ENCODE measurements at places on chromosomes 11 and 22.

DNA sequence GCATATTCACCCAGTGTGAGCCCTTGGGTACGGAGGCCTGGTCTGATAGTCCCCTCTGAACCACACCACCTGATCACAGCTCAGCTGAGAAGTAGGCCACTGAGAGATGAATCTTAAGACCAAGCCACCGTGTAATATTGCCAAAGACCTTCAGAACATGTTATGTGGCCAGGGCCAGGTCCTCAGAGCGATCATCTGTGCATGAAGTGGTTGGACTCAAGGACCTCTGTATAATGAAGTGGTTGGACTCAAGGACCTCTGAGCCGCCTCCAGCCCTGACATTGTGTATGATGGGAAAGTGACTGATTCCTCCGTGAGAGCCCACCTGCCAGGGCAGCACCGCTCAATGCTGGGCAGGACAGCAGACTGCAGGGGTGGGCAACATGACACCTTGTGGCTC is 70.2 kb downstream of the TP53I11 start:
- DNase-seq = no peak

DNA sequence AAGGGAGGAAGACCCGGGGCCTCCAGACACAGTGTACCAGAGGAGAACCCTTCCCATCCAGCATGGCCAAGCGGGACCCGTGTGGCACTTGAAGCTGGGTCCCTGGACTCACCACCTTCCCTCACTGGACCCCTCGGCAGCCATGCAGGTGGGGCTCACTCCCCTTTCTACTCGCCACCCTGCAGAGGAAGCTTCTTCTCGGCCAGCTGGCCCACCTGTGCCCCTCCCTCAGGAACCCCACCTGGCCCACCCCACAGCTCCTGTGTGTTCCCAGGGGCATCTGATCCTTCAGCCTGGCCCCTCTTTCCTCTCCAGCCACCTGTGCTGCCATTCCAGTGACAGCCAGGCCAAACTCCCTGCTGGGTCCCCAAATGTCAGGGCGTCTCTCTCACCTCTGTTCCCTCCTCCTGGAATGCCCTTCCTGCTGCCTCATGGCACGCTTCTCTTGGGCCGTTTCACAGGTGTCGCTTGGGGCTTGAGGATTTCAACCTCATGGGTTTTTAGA is 38.0 kb downstream of the IGF2 start:
- no peak for DNase-seq

DNA sequence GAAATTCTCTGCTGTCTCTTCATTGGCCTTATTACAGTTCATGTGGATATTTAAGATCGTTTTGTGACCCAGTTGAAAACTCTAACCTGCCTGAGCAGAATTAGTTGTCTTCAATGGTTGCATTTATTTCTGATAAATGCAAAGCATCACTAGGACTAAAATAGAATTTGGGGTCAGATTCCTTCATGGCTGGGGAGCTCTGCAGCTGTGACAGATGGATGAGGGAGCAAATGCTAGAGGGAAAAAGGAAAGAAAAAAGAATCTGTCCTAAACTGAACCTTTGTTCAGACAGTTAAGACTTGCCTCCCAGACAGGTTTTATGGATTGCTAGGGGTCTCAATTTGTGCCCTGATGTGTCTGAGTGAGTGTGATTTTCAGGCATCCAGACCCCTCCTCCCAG is 113.0 kb downstream of the SYT9 start:
- no peak for DNase-seq

DNA sequence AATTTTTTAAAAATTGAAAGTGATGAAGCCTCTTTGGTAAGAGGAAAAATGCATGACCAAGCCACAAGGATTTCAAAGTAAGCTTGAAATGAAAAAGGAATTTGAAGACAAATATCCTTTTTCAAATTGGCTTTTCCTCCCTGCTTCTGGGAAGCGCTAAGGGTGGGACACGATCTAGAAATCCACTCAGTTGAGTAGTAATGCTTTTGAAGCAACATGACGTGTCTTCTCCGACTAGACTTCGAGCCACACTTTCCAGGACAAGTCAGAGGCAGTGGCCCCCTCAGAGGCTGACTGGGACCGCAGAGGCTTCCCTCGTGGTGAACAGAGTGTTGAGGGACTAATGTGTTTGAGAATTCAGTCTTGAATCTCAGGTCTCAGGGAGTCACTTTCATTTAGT is 39.8 kb downstream of the KREMEN1 start:
- DNase-seq = no peak

DNA sequence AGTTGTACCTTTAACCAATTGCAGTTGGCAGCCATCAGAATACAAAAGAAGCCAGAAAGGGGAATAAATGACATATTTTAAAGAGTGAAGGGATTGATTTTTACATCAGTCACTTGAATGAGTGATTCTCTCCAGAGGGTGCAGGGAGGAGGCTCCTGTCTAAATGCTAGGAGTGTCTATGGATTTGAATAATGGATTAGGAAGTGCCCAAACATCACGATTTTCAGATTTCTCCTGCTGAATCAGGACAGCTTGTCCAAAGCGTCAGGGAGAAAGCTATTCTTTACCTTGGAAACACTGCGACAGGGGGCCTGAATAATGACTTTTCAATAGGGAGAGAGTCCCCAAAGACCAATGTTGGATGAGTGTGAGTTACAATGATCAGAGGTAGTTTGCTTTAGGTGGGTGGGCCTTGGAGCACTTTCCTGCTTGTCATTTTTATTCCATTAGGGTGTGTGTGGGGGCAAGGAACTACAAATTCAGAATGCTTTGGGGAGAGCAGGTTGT is 735.5 kb downstream of the KCNA4 start:
- DNase-seq = no peak

- DNase-seq = no peak
Observed at GRCh38 chr11:70174547-70175235, 28.4 kb upstream of the FADD start.

DNA sequence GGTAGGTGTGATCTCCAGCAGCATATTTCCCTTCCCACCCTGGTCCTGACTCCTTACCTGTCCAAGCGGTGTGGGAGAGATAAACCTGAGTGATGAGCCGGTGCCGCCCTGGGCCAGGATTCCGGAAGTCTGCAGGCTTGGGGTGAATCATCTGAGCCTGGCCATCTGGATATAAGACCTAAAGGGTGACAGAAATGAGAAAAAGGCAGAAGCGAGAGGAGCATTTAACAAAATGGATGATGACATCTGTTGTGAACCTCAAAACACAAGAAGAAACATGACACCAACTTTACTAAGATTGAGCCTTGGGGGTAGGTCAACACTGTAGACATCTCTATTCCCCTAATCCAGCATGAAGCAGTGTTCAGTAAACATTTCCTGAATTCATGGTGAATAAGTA is 62.8 kb downstream of the AAMDC start:
- no peak for DNase-seq

DNA sequence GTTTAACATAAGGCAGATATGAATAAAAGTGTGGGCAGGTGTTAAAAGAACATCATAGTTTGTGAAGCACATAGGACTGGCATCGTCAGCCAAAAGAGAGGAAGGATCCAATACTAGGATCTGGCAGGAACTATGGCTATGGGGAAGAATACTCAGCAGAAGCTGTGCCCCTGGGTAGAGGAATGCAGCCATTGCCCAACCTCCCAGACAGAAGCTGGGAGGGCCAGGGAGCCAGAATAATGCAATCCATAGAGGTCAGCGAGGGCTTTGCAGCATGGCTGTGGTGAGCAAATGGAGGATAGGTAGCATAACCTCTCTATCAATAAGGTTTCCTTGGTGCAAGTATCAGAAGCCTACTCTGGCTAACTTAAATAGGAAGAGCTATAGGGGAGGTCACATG is 11.7 kb upstream of the CSTF3 start:
- no peak for DNase-seq

- DNase-seq = no peak
Observed at GRCh38 chr11:35105319-35106079, 33.5 kb upstream of the CD44 start.

- no peak for DNase-seq
Observed at GRCh38 chr22:49599039-49599438, 228.6 kb downstream of the BRD1 start.

DNA sequence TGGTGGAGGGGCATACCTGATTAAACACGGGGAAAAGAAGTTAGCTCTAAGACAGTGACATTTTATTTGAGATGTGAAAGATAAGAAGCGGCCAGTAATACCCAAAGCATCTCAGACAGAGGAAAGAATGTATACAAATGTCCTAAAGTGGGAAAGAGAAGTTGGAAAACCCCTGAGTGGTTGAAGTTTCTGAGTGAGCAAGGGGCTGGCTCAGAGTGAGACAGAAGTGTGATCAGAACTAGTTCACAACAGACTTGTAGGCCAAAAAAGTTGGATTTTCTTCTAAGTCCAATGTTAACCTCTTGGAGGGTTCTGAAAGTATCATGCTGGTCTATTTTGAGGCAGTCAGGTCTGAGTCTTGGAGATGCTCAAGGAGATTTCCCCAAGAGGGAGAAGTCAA is 608.7 kb downstream of the SOX6 start:
- DNase-seq = no peak

DNA sequence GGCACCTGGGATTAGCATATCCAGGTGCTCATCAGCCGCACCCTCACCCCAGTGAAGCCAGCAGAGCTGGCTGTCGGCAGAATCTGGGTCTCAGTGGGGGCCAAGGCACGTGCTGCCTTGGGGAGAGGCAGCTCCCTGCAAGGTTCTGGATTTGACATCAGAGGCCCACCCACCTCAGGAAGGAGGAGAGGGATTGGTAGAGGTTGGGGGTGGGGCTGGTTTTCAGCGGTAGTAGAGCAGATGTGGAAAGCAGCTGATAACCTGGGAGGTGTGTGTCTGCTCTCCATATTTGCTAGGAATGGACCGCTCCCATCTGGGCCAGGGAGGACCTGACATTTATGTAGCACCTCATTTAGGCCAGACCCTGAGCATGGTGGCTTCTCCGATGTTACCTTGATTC is 147.5 kb downstream of the GRIK4 start:
- no peak for DNase-seq

- DNase-seq = no peak
Observed at GRCh38 chr22:35524966-35525686, 15.5 kb upstream of the RASD2 start.

DNA sequence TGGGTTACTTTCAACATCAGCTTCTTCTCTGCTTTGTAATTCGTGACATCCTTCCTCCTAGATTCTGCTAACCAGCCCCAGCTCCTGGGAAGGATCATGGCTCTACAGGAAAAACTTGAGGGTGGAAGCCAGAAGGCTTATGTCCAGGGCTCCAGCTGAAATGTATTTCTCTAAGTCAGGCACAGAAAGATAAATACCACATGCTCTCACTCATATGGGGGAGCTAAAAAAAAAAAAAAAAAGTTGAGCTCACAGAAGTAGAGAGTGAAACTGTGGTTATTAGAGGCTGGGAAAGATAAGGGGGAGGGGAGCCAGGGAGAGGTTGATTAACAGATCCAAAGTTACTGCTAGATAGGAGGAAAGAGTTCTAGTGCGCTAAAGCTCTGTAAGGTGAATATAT is 74.9 kb downstream of the DSCAML1 start:
- no peak for DNase-seq

DNA sequence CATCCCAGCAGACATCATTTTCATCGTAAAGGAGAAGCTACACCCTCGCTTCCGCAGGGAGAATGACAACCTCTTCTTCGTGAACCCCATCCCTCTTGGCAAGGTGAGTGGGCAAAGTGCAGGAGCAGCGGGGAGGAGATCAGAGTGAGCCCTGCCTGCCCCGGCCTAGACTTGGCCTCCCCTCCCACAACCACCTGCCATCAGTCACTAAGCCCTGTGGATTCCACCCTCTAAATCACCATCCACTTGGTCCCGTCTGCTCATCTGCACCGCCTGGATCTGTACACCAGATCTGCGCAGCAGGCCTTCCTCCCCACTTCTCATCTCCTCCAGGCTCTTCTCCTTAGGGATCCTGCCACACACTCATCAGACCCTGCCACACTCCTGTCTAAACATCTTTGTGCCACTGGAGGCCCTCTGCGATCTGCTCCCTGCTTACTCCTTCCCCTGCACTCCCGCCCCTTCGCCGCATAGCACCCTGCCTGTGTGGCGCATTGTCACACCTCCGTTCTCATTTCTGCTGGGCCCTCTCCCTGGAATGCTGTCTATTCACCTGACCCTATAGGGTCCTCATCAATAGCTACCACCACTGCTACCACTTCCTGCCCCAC is 14.2 kb downstream of the UCP2 start:
- DNase-seq = no peak

DNA sequence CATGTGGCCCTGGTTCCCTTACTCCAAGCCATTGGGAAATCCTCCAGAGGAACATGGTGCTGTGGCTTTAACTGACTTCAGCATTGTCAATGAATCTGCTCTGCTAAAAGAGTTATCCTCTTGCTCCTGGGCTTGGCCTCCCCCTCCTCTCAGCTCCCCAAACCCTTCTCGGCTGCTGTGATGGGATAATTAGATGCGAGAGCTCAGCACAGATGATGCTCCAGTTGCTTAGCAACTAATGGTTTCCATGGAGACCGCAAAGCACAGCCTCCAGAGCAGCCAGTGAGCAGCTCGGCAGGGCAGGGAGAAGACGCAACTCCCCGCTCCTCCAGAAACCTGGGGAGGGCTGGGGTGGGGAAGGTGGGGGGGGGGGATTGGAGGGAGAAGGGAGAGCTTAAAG is 2.8 kb upstream of the UPK2 start:
- no peak for DNase-seq

DNA sequence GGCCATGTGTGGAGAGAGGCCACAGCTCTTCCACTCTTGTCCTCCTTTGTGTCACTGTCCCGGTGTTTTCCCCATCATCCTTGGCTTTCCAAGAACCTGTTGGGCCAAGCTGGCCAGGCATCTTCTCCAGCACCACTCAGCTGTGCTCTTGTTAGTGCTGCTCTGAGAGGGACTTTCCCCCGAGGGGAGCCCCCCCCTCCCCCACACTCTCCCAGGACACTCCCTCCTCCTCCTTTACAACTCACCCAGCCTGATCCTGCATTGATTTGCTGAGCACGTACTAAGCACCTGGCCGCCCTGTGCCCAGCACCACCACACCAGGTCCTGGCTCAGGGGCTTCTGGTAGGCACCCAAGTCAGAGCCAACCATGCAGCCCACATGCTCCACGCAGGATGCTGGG is 13.2 kb downstream of the TP53AIP1 start:
- peak; percentile 24 for DNase-seq

DNA sequence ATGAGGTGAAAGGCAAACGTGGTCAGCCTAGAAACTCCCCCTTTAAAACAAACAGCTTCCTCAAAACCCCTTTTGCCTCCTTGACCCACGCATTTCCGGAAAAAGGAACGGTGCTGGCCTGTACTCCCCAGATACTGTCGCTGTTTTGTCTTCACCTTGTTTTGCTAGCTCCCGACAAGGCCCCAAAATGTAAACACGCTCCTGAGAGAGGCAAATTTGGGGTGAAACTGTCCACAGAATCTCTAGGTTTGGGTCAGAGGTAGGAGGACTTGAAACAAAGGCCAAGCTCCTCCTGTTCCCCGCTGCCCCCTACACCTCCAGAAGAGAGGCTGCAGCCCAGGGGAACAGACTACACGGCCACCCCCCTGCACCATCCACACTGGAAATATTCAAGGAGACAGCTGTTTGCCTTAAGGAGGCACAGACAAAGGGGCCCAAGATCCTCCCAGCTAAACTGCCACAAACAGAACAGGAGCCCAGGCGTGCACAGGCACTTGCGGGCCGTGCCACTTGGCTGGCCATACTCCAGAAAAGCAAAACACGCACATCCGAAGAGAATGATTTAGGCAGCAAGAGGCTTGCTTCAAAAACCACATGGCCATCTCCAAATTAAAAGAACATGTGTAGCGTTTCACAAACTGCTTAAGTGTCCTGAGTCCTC is 160.5 kb upstream of the GRK3 start:
- no peak for DNase-seq

GRCh38 chr11:63880403-63880790 is 36.6 kb downstream of the RCOR2 start:
- no peak for DNase-seq

GRCh38 chr22:24376586-24376985 is 50.8 kb upstream of the ADORA2A start:
- no peak for DNase-seq

Data from activated CD4-positive, alpha-beta T cell treated with anti-CD3 and anti-CD28 coated beads for 48 hours (primary cell).